Liver (tissue), 10 donors: ENCODE measurements at places on chromosomes 13 and 19. TPM values are rescaled to one million over a fixed set of nuclear protein-coding genes. Genes with fewer than 3 reads are reported as not detected.

ZNF792 gene
- 4.8 TPM for total RNA-seq

CYP4F3 gene
- total RNA-seq = 168 TPM

OR10H1 gene
- not detected for total RNA-seq

TYK2 gene
- 59.2 TPM for total RNA-seq

CYP2A7 gene
- total RNA-seq = 7.4 TPM

MAP2K2 gene
- total RNA-seq = 64.4 TPM

IQCN gene
- total RNA-seq = 2.4 TPM

ZNF71 gene
- 2.2 TPM for total RNA-seq

KLK13 gene
- not detected for total RNA-seq

GRK1 gene
- total RNA-seq = 0.05 TPM

CGB8 gene
- total RNA-seq = not detected

RASA3 gene
- 5.9 TPM for total RNA-seq

IGFL3 gene
- not detected for total RNA-seq

CDX2 gene
- total RNA-seq = not detected

NLRP9 gene
- total RNA-seq = not detected

GNA15 gene
- 1.6 TPM for total RNA-seq

HPN gene
- 239 TPM for total RNA-seq

PSG7 gene
- total RNA-seq = not detected

PRODH2 gene
- 56.4 TPM for total RNA-seq

PSENEN gene
- 7.4 TPM for total RNA-seq

TEX101 gene
- total RNA-seq = not detected

TGDS gene
- 11.4 TPM for total RNA-seq

C19orf33 gene
- total RNA-seq = not detected

ZNF575 gene
- total RNA-seq = 0.08 TPM

PGLYRP1 gene
- total RNA-seq = 0.25 TPM

ZNF723 gene
- 0.05 TPM for total RNA-seq

GDF15 gene
- 0.42 TPM for total RNA-seq

STOML3 gene
- total RNA-seq = not detected

DNAAF3 gene
- total RNA-seq = 0.50 TPM

MBD3L5 gene
- not detected for total RNA-seq

SUGT1 gene
- total RNA-seq = 17.2 TPM

TSSK6 gene
- 2.3 TPM for total RNA-seq

COL5A3 gene
- total RNA-seq = 1.3 TPM

DAPK3 gene
- total RNA-seq = 29.5 TPM

ZNF418 gene
- total RNA-seq = 3.1 TPM

SIGLEC11 gene
- total RNA-seq = 4.4 TPM

UQCRFS1 gene
- 19.1 TPM for total RNA-seq

GAS6 gene
- total RNA-seq = 3.2 TPM

SLC25A41 gene
- total RNA-seq = 0.14 TPM

ELSPBP1 gene
- not detected for total RNA-seq

SMIM44 gene
- total RNA-seq = not detected

ZNF787 gene
- total RNA-seq = 23.6 TPM

ZNF556 gene
- not detected for total RNA-seq

DHDH gene
- total RNA-seq = not detected

LSR gene
- 48.6 TPM for total RNA-seq

ARHGAP33 gene
- total RNA-seq = 2.0 TPM

EXOC3L2 gene
- 4.0 TPM for total RNA-seq

PPFIA3 gene
- total RNA-seq = 2.1 TPM

KIR2DL1 gene
- total RNA-seq = 0.17 TPM

GPATCH1 gene
- 4.1 TPM for total RNA-seq

B3GNT3 gene
- 0.14 TPM for total RNA-seq

SPTBN4 gene
- 0.84 TPM for total RNA-seq

MYO9B gene
- total RNA-seq = 32.5 TPM

KIR2DL3 gene
- not detected for total RNA-seq
